ENCODE measurements at places on chromosomes 3 and 15.
A peak's percentile ranks its signal among the peaks of the same experiment; 100 is the strongest.

GRCh38 chr15:74430510-74430951 is 3.2 kb downstream of the SEMA7A start:
- no peak for DNase-seq

DNA sequence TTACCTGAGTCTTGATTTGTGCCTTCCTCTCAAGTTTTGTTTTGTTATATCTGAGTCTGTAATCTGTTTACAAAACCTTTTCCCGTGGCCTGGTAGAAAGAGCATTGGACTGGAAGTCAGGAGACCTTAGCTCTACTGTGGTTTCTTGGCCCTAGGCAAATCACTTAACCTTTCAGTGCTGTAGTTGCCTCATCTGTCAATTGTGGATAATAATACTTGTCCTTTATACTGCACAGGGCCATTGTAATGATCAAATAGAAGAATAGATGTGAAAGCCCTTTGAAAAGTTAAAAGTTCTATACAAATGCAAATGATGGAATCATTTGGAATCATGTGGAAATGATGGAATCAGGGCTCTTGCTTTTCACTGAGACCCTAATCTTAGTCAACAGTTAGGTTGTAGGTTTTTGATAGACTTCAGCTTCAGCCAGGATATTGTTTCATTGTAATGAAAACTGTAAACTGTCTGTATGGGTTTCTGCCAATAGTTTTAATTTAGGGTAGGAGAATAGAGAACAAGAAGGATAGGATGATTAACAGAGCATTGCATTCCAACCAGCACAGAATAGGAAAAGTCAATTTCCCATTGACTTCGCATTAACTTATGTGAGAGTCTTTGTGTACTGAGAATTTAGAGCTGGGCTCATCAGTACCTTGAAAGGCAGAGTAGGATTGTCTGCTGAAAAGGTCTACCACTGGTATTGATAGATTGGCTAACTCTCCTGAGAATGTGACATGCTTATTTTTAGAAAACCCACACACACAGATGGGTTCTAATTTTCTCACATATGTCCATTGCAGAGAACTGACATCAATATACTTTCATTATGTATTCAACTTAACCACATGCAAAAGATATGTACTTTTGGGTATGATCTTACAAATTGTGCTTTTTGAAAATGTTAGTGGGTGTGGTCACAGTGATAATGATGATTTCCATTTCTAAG is 21.8 kb downstream of the MAP2K5 start:
- peak; percentile 63 for DNase-seq

GRCh38 chr3:66033241-66034138 is 5.2 kb downstream of the MAGI1 start:
- no peak for DNase-seq

DNA sequence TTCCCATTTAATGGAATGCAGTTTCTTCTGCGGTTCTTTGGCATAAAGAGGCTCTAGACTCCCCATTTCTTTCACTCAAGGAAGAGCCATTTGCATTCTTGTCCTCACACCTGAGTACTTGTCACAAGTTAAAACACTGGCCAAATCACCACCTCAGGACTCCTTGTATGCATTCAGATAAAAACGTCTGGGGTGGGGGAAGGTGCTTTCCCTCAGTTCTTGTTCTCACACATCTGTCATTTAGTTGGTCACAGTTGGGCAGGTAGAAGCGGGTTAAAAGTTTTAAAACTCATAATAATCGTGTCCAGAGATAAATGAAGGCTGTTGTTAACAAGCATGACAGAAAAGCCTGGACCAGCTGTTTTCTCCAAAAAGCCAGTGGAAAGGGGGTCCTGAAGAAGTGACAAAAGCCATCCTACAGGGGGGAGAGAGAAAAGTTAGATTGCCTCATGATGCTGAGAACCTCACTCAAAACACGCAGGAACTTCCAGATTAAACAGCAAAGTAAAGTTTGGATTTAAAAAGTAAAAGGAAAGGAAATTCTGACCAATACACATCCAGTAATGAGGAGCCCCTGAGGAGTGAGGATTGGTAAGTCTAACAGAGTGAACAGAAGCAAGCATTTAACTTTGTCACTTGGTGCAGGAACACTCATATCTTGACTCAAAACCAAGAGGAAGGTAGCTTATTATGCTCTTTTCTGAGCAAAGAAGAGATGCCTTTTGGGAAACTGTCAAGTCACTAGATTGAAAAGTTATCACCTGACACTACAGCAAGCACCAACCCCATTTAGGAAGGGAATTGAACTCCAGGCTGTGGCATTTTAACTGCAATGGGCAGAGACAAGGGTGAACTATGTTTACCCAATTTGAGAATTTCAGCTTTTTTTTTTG is 2.8 kb downstream of the BCL2L10 start:
- no peak for DNase-seq

DNA sequence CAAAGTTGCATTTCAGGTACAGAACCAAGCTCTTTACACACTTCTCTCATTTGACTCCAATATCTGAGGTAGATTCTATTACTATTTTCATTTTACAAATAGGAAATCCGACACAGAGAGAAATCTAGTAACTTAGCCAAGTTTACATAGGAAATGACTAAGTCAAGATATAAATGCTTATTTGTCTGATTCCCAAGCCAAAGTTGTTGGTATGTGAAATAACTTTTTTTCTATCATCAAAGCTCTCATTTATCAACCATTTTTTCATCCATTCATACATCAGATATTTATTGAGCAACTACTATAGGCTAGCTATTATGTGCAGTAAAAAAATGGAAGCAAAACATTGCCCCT is 89.2 kb upstream of the MITF start:
- no peak for DNase-seq

GRCh38 chr15:75817138-75817935 is 25.9 kb upstream of the UBE2Q2 start:
- no peak for DNase-seq

- DNase-seq, result no peak
Observed at GRCh38 chr3:49607105-49607591, 52.9 kb downstream of the BSN start.

DNA sequence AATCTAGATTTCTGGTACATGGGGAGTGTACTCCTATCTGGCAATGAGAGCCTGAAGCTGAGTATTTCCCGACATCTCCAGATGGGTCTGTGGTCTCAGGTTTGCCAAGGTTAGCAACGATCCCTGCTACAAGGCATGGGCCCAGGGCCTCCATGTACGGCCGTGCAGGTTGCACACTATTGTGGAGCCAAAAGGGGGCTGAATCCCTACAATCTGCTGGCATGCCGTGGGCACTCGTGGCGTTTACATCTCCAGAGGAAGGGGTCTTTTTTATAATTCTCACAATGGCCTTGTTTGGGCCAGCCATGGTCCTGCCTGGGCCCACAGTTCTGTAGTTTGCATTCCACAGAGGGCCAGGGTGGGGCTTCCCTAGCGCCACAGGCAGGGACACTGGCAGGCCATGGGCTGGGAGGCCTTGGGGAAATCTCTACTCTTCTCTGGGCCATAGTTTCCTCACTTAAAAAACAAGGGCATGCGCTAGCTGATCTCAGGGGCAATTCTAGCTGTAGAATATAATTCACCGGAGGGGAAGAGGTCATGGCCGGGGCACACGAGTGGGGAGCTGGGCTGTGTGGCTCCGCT is 68.9 kb upstream of the TLE3 start:
- no peak for DNase-seq

DNA sequence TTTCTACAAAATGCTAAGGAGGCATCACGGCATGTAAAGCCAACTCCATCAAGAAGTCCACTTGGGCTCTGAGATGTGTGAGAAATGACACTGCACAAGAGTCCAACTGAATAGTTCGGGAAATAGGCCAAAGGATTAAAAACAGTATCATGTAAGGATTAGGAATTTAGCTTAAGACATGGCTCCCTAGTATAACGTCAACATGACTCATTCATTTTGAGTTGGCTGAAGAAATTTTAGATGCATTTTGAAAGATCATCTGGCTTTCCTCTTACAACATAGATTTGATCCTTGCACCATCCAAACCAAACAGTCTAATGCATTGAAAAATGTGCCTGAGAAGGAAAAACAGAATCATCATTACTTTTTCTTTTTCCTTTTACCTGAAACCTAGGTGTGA is 109.3 kb upstream of the MME start:
- no peak for DNase-seq

- no peak for DNase-seq
Observed at GRCh38 chr3:185813691-185814215, 11.1 kb downstream of the IGF2BP2 start.

GRCh38 chr15:65956899-65957298 is 87.6 kb downstream of the RAB11A start:
- DNase-seq, result no peak

GRCh38 chr3:197378985-197379718 is 80.7 kb upstream of the DLG1 start:
- DNase-seq, result no peak

GRCh38 chr3:31921837-31922236 is 59.2 kb downstream of the OSBPL10 start:
- no peak for DNase-seq

DNA sequence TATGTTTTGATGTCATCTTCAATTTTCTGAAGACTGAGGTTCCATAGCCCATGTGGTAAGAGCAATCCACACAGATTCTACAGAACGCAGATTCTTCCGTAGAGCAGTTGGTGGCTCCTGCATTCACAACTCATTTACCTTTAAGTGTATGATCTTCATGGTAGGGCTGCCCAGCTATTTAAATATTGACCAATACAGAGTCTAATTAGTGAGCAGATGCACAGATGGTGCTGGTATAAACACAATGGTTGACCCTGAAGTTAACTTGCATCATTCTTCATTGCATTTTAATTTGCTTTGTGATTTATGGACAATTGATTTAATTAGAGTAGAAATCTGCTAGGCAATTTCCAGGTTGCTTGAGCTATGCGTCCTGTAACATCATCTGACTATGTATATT is 269.2 kb downstream of the SQOR start:
- DNase-seq, result no peak

DNA sequence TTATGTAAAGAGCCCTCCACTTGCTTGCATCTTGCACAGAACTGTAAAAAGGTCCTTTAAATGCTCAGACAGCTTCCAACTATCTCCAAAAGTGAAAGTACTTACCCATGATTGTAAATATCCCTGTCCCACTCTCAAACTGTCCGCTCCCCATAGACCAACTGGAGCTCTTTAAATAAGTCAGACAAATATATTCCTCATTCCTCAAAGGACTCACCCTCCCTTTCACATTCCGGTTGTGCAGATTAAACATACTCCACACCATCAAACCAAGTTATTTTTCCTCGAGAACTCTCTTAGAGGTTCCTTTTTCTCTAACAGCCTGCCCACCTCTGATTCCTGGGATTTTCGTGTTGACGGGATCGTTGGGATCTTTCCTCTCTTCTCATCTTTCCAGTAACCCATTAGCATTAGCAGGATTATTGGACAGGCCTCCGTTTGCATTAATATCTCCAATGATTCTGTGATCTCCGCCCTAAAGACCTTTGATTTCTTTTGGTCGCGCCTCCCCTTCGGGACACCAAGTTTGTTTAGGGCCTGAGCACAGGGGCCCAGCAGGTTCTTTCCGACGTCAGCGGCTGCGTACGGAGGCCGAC is 763 bp downstream of the GOLGB1 start:
- DNase-seq, result peak; percentile 84

DNA sequence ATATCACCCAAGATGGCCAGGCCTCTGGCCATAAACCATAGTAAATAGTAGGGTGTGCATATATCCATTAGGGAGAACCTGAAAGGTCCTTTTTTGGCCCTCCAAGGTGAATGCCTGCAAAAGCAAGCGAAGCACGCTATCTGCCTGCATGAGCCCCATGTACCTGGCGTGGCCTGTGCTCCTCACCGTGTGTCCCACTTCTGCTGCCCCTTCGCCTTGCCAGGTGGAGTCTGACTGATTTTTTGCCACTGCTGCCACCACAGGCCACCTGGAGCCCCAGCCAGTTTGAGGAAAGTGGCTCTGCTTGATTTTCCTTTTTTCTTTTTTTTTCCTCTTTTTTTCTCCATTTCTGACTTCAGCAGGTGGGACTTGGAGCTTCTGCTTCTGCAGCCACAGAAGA is 139.7 kb downstream of the SNRPN start:
- no peak for DNase-seq

DNA sequence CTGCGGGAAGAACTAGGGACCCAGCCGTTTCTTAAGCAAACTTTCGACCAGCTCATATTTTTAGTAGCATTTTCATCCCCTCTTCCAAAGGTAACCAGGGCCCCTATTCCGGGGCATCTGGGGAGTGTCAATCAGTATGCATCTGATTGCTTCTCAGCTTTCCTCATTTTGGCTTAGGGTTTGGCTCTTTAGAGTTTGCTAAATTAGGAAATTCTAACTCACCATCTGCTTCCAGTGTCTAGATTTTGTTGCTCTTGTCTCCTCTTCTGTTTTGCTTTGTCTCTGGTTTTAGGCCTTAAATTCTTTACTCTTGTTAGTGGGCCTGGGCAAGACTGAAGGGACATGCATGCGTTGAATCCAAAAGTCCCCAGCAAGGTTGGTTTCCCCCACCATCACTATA is 9.6 kb upstream of the ABTB1 start:
- no peak for DNase-seq

- no peak for DNase-seq
Observed at GRCh38 chr3:121961283-121961682, 60.8 kb downstream of the ILDR1 start.

GRCh38 chr3:149145974-149146373 is 16.5 kb downstream of the HPS3 start:
- peak; percentile 88 for DNase-seq

DNA sequence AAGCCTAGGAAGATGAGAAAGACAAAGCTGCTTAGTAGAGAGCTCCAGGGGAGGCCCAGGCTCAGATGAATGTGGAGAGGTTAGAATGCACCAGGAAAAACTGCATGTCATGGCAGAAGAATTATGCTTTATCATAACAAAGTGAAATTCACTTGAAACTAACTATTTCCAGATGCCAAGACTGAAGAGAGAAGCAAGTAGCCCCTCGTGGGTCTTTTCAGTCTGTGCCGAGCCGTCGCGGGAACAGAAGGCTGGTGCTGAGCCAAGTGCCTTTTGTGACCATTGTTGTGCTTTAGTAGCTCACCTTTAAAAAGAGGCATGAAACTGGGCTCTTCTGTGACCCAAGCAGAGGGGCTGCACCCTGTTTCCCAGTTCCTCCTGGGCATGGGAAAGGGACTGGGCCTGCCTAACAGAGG is 73.2 kb downstream of the CHDH start:
- DNase-seq, result no peak

DNA sequence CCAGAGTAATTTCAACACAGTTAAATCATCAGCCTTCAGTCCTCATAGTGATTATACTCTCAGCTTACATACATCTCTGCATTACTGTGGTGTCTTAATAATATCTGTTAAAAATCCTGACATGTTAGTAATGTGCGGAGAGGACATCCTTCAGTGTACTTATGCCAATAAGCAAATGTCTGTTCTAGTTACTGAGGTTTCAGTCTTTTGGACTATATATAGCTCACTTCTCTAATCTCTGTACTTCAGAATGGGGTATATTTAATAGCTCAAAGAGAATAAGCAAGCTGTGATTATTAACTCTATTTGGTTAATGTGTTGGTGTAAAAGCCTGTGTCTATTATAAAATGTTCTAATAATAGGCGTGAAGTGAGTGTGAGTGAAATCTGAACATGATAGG is 28.9 kb upstream of the OSTN start:
- DNase-seq, result peak; percentile 27

DNA sequence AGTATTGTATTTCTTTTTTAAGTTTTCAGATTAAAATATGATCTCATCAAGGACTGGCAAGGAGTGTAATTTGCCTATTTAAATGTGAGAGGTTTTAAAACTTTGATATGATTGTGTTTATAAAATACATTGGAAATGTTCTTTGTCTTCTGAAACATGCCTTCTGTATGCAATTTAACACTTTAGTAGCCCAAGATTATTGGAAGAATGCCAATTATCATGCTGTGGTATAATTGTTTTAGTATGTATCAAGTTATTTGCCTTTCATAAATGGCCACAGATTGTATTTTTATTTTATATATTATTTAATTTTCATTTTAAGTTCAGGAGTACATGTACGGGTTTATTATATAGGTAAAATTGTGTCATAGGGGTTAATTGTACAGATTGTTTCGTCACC is 31.7 kb downstream of the ECT2 start:
- no peak for DNase-seq

Measured in Karpas-422 (cell line).